ENCODE measurements at places on chromosomes 7 and 10.

GRCh38 chr10:19874791-19875190 is 58.6 kb downstream of the PLXDC2 start:
- no peak for DNase-seq

DNA sequence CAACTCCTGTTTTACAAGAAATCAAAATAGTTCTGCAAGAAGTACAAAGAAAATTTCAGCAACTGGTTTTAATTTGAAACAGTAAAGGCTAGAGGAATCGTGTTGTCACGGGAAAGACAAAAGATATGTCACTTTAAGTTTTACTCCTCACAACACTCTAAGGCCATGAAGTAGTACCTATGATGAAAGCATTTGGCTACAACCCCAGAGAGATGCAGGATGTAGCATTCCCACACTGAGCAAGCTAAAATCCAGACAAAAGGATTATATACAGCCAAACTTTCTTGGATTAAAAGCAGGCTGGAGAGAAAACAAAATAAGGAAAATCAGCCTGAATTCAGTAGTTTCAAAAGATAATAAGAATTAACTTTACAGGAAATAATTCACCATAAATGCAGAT is 245.5 kb upstream of the STEAP1 start:
- no peak for DNase-seq

DNA sequence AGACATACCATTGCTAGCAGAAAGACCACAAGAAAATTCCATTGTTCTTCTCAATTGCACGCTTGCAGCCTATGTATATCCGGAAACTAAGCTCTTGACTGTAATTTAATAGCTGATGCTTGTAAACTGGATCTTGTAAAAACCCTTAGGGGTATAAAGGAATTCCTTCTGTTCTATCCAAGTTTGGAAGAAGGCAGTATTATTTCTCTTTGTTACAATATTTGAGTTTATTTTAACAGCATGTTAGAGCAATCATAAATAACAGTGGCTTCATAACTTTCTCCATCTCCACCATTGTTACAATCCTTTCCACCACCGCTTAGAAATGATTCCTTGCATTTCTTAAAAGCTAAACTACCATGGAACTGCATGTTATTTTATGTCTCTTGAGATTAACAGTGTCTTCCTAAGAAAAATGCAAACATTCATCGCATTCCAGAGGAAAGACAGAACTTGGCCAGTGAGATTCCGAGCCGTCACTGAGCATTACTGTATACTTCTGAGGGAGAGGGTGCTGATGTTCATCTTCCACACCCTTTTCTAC is 92.5 kb downstream of the TRIL start:
- no peak for DNase-seq

DNA sequence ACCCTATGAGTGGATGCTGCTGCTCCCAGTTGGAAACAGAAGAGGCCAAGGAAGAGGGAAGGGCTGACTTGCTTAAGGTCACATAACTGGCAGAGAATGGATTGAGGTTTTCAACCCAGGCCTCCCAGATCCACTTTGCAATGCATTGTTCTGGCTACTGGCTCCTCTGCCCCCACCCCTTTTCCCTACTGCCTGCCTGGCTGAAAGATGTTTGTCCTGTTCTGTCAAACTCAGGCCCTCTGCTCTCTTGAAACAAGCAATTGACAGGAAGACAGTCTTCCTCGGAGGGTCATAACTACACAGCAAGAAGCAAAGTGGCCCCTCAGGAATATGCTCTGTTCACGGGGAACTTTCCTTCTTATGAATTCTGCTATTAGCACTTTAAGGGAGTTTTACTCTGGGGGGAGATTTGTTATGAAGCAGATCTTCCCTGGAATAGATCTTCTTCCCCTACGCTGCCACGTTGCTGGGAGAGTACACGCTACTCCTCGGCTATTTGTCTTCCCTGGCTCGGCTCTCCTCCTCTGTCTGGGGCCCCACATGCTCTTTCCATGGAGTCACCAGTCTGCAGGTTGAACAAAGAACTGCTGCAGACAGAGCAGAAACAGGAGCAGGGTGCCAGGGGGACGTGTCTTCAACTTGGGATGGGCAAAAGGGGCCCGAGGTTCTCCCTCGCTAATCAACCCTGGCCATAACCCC is 436.1 kb downstream of the TYW1 start:
- no peak for DNase-seq

GRCh38 chr7:77415476-77415822 is 700 bp downstream of the GSAP start:
- DNase-seq = no peak

DNA sequence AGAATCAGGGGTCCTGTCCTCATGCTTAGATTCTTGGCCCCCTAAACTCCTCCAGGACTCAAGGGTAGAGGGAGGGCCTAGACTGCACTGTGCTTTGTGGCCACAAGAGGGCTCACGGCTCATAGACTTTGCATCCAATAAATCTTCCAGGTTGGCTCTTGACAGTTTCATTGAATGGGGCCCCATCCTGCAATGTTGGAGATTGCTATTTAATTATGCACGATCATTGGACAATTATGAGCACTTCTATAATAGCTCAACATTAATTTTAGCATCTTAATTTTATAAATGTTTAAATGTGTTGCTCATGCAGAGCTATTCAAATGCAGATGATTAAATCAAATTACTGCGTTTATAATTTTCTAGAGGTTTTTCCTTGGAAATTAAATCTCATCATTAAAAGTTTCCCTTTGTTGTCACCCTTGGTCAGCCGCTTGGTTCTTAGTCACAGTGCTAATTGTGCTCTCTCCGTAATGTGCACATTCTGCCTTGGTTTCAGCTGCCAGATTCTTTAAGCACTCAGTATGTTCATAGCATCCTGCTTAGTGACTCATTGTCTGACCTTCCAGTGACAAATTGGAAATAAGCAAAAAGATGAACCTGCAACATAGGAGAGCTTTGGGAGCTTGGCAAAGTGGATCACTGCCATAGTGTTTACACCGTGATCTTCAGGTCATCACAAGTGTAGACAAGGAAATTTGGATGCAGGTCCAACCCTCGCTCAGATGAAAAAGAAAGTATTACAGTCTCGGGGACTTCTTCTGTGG is 33.4 kb upstream of the PLPP4 start:
- DNase-seq = no peak

Measured in effector memory CD4-positive, alpha-beta T cell (primary cell).